ENCODE measurements at places on chromosomes 12 and 14.

DNA sequence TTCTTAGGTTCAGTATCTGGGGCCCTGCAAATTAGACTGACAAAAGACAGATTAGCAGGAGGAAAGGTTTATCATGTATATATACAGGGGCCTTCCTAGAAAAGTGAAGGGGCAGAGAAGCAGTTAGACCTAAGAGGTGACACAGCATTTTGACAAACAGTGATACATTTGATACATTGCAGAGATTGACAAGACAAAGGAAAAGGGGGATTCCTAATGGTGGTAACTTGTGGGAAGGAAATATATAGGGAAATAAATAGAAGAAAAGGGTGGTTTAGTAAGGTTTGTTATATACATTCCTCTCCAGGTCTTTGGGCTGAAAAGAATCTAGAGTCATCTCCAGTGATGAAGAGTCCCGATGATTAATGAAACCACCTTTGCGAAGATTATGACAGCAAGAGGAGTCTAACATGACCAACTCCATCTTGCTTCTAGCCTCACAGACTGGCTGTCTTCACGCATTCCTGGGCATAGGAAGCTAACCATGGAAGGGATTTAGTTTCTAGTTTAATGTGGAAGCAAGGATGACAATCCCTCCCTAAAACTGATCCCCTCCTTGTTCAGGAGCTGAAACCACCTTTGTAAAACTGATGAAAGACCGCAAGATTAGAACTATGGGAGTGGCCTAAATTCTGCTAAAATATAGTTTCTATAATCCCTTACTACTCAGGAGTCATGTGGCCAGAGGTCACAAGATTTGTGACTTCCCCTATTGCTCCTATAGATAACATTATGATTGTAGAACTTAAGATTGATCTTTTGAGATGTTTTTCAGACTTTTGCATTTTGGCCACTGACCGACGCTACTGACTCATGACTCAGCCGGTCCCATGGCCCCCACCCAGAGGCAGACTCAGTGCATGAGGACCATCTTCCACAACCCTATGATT is 31.1 kb upstream of the CPM start:
- no peak for DNase-seq

DNA sequence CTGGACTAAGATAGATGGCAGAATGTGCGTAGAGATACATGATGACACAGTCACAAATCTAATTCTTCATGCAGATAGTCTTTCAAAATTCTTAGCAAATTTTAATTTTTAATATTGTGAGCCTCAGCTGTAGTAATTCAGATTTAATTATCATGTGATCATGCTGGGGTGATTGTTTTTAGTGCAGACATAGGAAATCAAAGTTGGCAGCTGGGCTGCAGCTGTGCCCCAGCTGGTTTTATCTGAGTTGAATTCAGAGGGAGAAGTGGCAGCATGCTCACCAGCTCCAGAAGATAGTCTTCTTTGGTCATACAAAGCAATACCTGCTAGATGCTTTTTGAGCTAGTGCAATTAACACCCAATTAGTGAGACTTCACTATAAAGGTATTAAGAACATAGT is 292.9 kb downstream of the RAD51B start:
- DNase-seq: no peak

DNA sequence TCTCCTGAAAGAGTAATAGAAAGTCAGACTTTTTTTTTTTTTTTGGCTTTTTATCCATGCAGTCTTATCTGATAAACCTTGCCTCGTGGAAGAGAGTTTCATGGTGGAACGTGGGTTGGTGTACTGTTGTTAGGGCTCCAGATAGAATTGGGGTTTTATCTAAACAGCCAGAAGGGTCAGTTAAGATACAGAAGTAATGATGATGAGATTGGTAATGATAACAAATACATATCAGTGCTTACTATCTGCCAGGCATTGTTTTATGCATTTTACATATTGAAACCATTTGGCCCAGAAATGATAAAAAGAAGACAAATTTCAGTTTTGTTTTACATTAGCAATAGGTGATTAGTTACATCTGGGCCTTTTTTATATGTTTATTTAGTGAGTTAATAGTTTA is 372.8 kb upstream of the PRICKLE1 start:
- no peak for DNase-seq

DNA sequence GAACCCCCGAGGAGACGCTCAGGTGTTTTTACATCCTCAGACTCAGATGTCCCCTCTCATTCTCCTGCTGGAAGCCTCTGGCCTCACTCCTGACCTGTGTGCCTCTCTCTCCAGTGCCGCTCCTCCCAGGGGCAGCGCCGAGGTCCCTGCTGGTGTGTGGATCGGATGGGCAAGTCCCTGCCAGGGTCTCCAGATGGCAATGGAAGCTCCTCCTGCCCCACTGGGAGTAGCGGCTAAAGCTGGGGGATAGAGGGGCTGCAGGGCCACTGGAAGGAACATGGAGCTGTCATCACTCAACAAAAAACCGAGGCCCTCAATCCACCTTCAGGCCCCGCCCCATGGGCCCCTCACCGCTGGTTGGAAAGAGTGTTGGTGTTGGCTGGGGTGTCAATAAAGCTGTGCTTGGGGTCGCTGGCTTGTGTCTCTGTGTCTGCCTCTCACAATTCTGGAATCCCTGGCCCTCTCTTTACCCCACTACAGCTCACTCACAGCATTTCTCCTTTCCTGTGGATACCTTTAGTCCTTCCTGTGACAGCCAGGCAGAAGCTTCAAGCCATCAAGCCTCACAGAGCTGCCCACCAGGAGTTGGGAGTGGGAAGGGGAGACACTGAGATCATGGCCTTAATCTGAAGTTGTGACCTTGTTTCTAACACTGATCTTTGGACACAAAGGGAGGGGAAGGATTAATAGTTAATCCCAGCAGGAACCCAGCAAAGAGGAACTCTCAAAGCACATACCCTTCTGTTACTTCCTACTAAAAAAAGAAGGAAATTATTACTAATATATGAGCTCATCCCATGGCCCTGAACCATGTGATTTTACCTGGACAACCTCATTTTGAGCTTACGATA is 1.1 kb upstream of the SOAT2 start:
- no peak for DNase-seq

DNA sequence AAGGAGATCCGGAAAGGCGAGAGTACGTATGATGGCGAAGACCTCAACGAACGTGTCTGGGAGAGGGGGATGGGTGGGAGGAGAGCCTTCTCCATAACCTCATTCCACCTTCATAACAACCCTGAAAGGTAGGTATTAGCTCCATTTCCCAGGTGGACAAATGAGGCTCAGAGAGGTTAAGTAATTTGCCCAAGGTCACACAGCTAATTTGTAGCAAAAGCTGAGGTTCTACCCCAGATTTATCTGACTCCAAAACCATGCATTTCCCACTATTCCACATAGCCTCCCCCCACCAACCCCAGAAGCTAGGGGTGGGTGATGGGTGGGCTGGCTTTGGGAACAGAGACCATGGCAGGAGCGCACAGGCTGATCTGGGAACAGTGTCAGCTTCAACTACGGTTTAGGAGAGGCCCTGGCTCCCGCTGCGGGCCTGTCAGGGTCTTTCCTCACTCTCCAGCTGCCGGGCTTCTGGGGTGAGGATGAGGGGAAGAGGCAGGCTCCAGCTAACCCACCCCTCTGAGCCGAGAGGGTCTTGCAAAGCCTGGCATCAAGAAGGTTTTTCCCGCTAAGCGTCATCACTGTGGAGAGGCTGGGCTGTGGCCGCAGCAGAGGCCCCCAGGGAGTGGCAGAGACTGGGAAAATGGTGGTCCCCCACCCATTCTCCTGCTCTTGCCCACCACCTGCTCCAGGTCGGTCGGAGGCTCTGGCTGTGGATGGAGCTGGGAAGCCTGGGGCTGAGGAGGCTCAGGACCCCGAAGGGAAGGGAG is 8.9 kb downstream of the CHGA start:
- no peak for DNase-seq

DNA sequence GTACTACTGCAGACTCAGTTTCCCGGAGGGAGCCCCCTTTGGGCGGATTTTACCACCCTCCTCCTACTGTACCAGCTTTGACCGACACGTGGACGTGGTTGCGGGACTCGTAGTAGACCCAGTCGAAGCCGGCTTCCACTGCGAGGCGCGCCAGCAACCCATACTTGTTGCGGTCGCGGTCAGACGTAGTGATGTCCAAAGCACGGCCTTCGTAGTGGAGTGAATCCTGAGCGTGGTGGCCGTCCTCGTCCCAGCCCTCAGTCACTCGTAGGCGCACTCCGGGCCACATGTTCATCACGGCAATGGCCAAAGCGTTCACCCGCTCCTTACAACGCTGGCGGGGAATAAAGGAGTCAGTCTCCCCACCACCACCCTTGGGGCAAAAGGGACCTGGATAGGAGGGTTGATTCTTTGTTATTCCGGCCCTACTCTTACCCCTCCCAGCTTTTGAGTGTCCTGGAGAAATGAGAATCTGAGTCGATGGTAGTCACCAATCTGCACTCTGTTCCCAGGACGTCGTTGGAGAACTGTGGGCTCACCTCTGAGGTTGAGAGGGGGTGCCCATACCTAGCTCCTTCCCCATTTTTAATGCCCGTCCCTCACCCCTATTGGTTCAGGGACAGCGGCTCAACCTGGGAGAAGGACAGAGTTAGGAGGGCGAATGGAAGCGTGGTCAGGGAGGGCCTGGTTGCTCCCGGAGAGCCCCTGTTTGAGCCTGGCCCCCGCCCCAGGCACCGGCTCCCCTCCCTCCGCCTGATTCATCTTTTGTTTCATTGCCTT is 3.4 kb downstream of the DHH start:
- DNase-seq: no peak

GRCh38 chr12:64691795-64692583 is 67.2 kb downstream of the GNS start:
- no peak for DNase-seq

GRCh38 chr14:92287987-92288386 is 35.0 kb upstream of the SLC24A4 start:
- no peak for DNase-seq

GRCh38 chr12:48340943-48341342 is 9.8 kb downstream of the ZNF641 start:
- no peak for DNase-seq

DNA sequence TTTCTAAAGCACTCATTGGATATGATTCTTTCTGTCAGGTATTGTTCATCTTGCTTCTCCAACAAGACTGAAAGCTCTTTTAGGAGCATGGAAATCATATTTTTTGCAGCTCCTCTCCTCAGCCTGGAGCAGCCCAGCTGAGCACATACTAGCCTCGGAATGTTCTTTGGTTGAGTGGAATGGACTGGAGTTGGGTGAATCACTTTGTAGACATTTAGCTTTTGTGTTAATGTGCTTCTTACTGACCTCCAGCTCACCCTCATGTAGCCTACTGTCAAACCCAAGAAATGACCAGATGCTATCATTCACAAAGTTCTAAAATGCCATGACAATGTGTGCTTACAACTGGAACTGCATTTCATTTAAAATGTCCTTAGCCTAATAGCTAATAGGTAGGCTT is 161.1 kb downstream of the NUAK1 start:
- DNase-seq: no peak

DNA sequence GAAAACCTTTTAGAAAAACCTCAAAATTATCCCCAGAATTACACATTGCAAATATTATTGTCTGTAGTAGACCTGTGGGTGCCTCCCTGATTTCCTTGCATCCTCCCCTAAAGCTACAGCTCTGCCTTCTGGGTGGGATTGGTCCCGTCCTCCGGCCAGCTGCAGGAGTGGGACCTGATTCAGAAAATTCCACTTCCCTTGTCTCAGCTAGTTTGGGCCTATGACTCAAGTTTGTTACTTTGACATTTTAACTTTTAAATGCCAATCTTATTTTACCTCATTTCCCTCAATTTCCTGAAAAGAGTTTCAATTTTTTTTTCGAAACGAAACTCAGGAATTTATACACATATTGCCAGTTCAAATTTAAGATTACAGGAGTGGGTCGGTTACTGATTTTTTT is 13.2 kb upstream of the SLC41A2 start:
- DNase-seq: no peak

DNA sequence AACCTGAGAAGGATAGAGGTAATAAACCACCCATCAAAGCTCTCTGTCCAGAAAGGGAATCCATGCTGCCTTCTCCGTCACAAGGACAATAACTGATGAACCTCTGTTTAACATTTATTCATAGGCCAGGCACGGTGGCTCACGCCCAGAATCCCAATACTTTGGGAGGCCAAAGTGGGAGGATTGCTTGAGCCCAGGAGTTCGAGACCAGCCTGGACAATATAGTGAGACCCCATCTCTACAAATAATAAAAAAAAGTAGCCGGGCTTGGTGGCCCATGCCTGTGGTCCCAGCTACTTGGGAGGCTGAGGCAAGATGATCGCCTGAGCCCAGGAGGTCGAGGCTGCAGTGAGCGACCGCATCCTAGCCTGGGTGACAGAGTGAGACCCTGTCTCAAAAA is 7.1 kb upstream of the FOS start:
- DNase-seq: no peak

DNA sequence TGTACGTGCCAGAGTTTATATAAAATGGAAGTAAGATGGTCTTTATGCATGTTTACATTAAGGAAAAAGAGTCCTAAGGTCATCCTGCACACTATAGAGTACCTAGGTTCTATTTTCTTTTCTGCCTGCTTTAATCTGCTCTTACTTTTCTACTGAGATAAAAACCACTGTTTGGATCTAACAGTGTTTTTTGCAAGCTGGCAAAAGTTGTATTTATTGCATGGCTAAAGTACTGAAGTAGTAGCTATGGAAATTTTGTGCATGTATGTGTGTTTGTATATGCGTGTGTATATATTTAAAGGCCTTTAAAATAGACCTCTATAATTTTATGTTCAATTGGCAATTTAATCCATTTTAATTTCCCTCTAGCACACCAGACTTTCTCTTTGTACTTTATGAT is 98.3 kb upstream of the CPSF6 start:
- DNase-seq: no peak

GRCh38 chr12:63302941-63303536 is 152.0 kb upstream of the AVPR1A start:
- DNase-seq: no peak

DNA sequence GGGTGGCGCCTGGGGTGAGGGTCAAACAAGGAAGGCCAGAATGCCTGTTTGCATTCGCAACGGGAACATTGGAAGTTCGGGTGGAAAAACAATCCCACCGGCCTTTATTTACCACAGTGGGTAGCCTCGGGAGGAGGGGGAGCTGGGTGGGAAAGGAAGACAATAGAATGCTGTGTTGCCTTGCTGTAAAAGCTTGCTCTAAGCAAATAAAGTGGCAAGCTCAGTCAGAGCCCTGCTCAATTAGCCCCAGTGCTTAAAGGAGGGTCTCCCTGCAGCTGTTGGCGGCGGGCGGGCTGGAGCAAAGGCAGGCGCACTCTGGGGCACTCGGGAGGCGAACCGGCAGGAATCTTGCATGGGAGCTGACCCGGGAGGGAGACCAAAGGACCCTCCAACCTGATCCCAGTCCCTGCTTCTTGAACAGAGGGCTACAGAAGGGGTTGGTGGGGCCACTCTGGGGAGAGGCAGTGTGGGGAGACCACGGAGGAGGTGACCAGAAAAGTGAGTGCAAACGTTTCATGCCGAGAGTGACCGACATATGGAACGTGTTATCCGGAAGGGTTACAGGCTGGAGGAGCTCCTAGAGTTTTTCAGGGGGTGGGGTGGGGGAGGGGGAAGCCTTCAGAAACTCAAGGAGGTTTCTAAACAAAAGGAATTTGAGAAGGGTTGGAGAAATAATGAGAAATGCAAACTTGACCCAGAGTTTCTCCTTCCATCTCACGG is 48.5 kb downstream of the NTF3 start:
- no peak for DNase-seq
